ENCODE measurements at places on chromosomes 5 and 9.

- DNase-seq, result no peak
Observed at GRCh38 chr5:170206958-170207357, 25.8 kb upstream of the C5orf58 start.

DNA sequence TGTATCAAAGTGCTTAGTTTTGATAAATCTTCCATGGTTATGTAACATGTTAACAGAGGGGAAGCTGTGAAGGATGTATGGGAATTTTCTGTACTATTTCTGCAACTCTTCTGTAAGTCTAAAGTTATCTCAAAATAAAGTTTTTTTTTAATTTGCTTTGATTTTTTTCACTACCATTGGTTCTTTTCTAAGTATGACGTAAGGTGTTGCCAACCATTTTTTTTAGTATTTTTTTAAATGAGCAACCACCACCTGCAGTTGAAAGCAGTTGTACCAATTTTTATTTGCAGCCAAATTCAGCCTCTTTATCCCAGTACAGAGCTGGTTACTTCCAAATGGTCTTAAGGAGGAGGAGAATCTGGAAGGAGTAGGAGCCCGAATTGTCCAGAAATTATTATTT lies 192.2 kb downstream of the CHSY3 start:
- DNase-seq, result no peak

DNA sequence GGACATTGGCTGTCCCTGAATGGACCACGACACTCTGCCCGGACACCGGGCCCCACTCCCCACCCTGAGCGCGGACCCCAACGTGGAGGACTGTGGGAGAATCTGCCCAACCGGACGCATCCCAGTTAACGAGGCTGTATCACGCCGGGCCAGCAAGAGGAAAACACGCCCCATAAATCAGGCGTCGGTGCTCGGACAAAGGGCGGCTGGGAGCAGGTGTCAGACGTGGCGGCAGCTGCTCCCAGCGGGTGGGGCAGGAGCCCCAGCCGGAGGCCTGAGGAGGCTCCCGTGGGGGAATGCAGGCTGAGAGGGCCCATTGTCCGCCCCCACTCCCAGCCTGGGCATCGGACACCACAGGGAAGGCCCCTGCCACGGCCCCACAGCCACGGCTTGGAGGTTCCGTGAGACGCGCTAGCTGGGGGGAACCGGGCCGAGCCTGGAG lies 19.2 kb downstream of the NOTCH1 start:
- no peak for DNase-seq

GRCh38 chr5:91494447-91494996 lies 111.4 kb upstream of the ARRDC3 start:
- DNase-seq, result no peak

DNA sequence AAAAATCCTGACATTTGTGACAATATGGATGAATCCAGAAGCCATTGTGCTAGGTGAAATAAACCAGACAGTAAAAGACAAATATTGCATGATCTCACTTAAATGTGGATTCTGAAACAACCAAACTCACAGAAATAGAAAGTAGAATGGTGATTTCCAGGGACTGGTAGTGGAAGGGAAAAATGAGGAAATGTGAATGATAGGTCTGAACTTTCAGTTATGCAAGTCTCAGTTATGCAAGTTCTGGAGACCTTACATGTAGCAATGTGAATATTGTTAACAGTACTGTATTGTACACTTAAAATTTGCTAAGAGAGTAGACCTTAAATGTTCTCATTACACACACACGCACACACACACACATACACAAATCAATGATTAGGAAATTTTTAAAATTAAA lies 84.9 kb downstream of the SLCO4C1 start:
- no peak for DNase-seq

DNA sequence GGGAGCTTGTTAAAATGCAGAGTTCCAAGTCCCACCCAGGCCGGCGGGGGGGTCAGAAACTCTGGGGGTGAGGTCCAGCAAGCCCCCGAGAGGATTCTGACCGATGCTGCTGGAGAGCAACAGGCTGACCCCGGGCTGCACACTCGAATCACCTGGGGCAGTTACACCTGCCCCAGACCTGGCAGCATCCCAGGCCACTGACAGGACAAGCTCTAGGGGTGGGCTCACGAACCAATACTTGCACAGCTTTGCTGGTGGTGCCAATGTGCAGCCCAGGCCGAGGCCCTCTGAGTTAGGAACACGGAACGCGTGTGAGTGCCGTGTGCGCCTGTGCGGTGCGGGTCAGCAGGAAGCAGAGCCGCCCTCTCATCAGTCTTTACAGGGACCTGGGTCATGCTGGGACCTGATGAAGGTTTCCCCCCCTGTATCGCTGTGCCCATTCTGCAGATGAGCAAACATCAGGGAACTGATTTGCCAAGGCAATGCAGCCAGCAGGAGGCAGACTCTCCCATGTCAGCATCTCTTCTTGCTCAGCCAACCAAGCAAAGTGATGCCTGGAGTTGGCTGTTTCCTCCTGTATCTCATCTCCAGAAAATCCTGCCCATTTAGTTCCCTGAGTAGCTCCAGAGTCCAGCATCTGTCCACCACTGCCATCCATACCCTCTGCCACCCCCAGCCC lies 16.3 kb downstream of the FAM163B start:
- DNase-seq, result no peak

DNA sequence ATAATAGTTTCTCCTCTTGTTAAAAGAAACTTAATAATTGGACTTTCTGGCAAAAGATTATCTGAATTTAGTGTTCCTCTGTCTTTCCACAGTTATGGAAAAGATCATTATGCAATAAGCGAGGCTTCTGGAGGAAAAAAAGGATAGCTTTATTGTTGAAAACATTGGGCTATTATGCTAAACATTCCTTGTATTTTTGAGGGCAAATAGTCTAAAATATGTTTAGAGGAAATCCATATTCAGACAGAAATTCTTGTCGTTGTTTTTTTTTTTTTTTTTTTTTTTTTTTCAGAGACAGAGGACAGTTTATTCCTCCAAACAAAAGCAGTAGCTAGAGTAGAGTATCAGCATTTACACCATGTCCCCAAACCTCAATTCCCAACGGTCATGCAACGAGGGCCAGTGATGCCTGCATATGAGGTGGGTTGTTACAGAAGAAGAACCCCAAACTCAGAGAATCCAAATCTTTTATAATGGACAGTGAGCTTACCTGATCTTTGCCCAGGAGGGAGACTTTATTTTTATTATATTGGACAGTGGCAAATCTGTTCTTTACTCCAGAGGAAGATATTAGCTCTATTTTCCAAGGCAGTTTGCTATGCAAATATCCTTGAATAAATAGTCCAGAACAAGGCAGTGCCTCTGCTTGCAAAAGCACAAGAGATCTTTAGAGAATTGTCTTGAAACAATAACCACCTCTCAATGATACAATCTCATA lies 48.4 kb upstream of the CDK5RAP2 start:
- DNase-seq, result no peak

DNA sequence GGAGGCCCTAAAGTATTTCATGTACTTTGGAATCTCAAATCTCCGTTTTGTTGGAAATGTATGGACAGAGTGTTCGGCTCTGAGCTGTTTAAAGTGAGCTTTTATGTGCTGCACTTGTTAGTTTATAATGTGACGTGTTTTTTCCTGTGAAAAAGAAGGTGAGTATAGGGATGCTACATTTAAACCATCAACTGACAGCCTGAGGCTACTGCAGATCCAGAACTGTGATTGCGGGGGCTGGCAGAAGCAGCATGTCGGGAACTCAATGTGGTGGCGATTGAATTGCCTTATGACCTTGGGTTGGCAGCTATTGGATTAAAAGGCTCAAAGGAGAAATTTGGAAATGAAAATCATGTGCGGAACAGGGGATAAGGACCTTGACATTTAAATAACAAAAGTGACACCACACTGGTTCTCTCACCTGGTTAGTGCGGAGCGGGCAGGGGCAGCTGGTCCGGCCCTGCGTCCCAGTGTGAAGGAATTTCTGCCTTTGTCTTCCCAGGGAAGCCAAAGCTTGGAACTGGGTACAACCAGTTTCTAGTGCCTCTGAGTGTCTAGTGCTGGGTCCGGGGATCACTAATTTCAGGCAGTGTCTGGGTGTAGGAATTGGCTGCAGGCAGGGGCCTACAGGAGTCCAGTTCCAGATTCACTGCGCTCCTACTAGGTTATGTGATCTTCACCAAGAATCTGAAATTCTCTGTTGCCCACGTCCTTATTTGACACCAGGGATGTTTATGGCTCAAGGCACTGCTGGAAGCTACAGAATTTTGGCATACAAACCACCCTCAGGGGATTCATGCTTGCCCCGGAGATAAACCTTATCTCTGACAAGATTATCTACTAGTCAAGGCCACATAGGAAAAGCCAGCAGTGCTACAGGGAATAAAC lies 120.7 kb upstream of the ERCC6L2 start:
- DNase-seq, result no peak

GRCh38 chr9:655875-656274 lies 185.6 kb upstream of the DMRT1 start:
- DNase-seq, result no peak

DNA sequence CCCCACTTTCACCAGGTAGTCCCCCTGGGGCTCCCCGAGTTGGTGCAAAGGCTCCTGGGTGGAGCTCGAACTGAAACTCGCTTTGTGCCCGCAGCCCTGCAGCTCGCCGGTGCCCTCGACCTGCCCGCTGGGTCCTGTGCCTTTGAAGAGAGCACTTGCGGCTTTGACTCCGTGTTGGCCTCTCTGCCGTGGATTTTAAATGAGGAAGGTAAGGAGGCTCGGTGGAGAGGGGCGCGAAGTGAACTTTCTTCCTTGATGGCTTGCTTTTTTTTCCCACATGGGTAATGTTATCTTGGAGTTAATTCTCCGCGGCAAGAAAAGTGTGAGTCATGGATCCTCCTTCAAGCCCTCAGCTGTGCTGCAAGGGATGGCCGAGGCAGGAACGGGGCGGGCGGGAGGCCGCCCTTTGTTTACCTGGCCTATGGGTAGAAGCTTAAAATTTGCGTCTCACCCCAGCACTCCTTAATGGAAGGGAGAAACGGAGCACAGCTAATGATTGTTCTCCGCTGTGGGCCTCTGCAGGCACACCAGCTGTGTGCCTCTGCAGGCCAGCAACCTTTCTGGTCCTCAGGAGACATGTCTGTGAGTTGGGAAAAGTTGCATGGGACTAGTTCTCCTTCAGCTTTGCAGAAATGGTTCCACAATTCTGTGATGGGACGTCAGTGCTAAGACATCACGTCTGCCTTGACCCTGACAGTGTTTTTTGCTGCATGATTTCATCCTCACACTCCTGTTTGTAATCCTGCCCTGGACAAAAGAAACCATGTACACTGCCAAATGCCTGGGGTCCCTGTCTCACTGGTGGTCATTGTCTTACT lies 1.1 kb downstream of the MAMDC2 start:
- no peak for DNase-seq

GRCh38 chr9:134177186-134177585 lies 12.8 kb upstream of the RNU6ATAC start:
- no peak for DNase-seq

Measured in stimulated activated CD4-positive, alpha-beta T cell treated with anti-CD3 and anti-CD28 coated beads, Interleukin-1b, Interleukin-23, amount 100 ng/mL, for 48 hours (primary cell).